ENCODE measurements at places on chromosomes 2 and 18.

DNA sequence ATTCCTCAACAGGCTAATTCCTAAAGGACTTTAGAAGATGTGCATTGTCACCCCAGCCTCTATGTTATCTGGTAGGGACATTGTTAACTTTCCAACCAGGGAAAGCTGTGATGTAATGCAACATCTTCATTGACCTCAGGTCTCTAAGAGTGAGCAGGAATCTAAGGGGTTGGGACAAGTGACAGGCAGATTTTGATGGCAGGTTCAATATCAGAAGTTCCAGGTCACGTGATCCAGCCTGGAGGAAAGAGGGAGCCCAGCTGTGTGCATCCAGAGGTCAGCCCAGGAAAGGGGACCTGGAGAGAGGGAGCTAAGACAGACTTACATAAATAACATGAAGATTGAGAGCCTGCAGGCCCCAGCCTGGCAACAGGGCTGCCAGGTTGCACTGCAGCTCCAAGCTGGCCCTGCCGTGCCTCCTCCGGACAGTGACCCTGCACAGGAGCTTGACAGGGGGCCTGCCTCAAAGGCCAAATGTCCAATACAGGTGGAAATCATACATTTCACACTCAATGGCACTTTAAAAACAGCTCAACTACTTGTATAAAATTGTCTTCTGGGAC is 262.2 kb upstream of the MGAT5 start:
- DNase-seq = no peak

GRCh38 chr2:60853531-60853930 is 27.8 kb upstream of the REL start:
- no peak for DNase-seq

GRCh38 chr2:219736209-219736608 is 108.8 kb downstream of the SLC4A3 start:
- DNase-seq = no peak

- no peak for DNase-seq
Measured at GRCh38 chr2:70551167-70551566, 2.5 kb downstream of the TGFA start.

- no peak for DNase-seq
Measured at GRCh38 chr2:176128982-176129796, at the start of gene HOXD8. HOXD8 (plus strand) TSS chr2:176129705; CDS start chr2:176130367, 662 bp downstream.

All from stimulated activated CD4-positive, alpha-beta T cell treated with anti-CD3 and anti-CD28 coated beads, Interleukin-2, amount 100 ng/mL, for 48 hours (primary cell).